ENCODE measurements at places on chromosomes 12 and 14.

GRCh38 chr14:63863004-63863403, 10.2 kb downstream of the SYNE2 start:
- peaks cover 18% of the 10 kb centered on the region for H3K4me1 ChIP-seq
- peaks cover 4% of the 10 kb centered on the region for H3K36me3 ChIP-seq

DNA sequence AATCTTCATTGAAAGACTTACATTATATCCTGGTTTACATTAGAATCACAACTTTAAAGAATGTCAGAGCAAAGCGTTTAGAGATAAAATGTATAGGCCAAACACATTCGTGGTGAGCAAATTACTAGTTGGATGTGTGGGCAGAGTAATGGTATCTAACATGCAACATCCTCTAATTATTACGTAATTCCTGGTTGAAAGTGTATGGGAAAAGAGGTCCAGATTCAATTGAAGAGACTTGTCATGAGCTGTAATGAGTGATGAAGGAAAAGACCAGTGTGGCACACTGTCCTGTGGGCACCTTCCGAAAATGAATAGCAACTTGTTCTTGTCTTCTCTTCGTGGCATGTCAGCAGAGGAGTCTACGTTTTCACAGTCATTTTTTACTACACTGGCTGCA, 192.8 kb downstream of the LRIG3 start:
- no peak overlapping the region for H3K4me3 ChIP-seq
- H3K27me3 ChIP-seq, result peaks cover 6% of the 10 kb centered on the region
- no peaks in the 10 kb centered on the region for H3K36me3 ChIP-seq
- DNase-seq, result no peak
- no peak overlapping the region for H3K27ac ChIP-seq

- DNase-seq, result no peak
- peaks cover 42% of the 10 kb centered on the region for H3K27me3 ChIP-seq
- H3K4me3 ChIP-seq, result no peak overlapping the region
- no peaks in the 10 kb centered on the region for H3K36me3 ChIP-seq
- H3K4me1 ChIP-seq, result peaks cover 5% of the 10 kb centered on the region
- H3K27ac ChIP-seq, result no peak overlapping the region
Observed at GRCh38 chr12:130362060-130362459, 24.4 kb downstream of the PIWIL1 start.

DNA sequence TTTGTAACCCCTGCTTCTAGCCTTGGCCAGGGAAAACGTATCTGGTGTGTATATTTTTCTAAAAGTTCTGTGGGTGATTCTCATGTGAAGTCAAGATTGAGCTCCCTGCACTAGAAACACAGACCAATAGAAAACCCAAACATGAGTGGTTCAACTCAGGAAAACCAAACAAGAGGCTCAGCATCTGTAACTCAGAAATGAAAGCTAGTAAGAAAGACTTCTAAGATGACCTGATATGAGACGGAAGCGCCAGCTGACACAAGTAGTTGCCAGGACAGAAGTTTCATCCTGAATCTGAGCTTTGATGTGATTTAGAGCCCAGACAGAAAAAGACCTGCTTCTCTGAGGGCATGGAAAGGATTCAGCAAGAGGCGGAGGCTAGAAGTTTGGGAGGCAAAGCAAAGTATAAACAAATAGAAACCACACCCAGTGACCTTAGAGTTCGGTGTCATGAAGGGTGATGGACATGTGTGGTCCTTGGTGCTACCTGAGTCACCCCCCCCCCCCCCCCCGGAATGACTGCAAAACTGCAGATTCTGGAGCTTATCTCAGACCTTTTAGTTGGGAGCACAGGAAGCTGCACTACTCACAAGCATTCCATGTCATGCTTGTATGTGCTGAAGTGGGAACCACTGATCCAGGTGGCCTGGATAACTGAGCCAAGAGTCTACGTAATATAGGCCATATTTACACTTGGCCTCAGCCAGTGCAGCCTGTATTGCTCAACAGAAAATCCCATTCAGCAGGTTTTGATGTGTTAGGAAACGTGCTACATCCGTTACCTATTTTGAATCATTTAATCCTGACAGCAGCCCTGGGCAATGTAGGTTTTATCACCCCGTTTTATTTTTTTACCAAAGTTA, 191.3 kb downstream of the ANO6 start:
- H3K27ac ChIP-seq, result no peak overlapping the region
- H3K36me3 ChIP-seq, result peaks cover 26% of the 10 kb centered on the region
- no peaks in the 10 kb centered on the region for H3K4me1 ChIP-seq
- H3K27me3 ChIP-seq, result no peaks in the 10 kb centered on the region
- H3K4me3 ChIP-seq, result no peak overlapping the region

- DNase-seq, result no peak
- H3K27ac ChIP-seq, result no peak overlapping the region
- peaks cover 11% of the 10 kb centered on the region for H3K4me1 ChIP-seq
- no peak overlapping the region for H3K4me3 ChIP-seq
- peaks cover 34% of the 10 kb centered on the region for H3K27me3 ChIP-seq
Observed at GRCh38 chr12:57012600-57013465, 3.5 kb downstream of the TAC3 start.

DNA sequence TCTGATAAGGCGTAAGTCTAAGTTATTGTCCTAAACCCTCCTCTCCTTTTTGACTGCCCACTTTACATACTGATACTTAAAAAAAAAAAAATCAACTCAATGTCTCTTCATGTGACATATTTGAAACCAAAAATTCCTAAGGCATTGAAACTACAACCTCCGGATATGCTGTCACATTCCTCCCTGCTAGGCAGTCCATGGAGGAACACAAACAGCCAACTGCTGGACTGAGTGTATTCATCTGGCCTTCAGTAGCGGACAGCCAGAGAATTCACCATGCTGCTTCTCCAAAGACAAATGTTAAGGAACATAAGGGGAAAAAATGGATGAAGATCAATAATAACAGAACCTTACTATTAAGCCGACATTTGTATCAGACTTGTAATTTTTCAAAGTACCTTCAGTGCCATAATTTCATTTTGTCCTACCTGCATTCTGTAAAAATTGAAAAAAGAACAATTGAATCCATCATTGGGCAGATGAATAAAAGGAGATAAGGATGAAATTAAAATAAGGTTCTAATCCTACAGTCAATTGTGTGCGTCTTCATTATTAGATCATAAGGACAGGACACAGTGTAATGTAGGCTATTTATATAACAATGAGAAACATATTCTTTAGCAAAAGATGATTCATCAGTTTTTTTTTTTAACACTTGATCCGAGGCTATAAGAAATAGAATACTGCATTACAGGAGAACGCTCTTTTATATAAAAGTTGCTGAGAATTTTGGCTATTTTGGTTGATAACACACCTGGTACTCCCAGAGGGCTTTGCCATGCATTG, 12.2 kb downstream of the RERG start:
- H3K36me3 ChIP-seq, result peaks cover 54% of the 10 kb centered on the region
- no peak overlapping the region for H3K4me3 ChIP-seq
- H3K4me1 ChIP-seq, result peaks cover 6% of the 10 kb centered on the region
- peak overlapping the region; percentile 22 for H3K27ac ChIP-seq
- H3K27me3 ChIP-seq, result no peaks in the 10 kb centered on the region

Measured in type B pancreatic cell (in vitro differentiated cells).